8988T (cell line): ENCODE measurements at places on chromosomes 7 and 10.

DNA sequence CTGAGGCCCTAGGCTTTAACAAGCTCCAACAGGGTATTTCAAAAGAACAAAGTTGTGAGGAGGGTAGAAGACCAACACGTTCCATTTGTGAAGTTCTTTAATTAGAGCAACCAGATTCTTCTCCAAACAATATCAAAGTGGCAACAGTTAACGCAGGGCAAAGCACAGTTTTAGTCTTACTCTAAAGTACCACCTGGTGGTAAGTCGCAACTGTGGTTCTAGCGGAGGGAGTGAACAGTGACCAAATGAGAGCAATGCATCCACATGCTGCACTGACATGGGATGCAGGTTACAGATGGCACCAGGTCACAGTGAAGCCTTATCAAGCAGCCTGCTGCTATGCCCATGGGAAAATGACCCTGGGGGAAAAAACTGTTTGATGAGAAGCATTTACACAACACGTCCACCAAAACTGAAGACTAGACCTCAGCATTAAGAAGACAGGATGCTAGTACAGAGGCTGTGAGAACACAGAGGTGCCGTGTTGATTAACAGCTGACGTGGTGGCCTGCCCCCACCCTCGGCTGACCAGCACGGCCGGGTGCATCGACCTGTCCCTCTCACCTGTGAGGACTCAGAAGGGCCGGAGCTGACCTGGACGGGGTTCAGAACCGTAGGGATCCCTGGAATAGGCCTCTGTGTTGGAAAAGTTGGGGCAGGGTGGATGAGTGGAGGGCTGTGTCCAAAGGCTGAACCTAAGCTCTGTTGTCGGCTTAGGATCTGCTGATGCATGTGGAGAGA is 211.2 kb downstream of the GLI3 start:
- no peak for DNase-seq

GRCh38 chr10:97659589-97659988 is 19.1 kb downstream of the PI4K2A start:
- no peak for DNase-seq

- no peak for DNase-seq
Measured at GRCh38 chr10:48782386-48782785, 97.7 kb downstream of the WDFY4 start.

DNA sequence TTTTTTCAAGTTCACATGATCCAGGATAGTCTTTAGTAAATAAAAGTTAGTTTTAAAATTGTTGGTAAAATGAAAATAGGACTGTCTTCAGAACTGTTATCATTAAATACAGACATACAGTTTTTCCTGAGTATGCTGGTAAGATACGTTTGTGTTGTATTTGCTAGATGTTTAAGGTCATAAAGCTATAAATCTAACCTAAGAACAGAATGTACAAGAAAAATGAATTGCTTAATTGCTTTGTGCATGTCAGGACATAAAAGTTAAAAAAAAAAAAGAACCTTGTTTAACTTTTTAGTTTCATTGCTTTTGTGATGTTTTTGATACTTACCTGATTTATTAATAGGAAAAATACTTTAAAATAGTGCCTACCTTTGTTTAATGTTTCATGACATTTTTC is 29.2 kb upstream of the CLDN4 start:
- no peak for DNase-seq

GRCh38 chr7:22944022-22944421 is 69.9 kb downstream of the HYCC1 start:
- DNase-seq: no peak

GRCh38 chr10:110165239-110165638 is 42.2 kb upstream of the MXI1 start:
- DNase-seq: no peak

GRCh38 chr10:76552091-76552873 is 1085.3 kb downstream of the KCNMA1 start:
- no peak for DNase-seq

GRCh38 chr7:21642422-21642821 is 99.6 kb downstream of the DNAH11 start:
- no peak for DNase-seq

DNA sequence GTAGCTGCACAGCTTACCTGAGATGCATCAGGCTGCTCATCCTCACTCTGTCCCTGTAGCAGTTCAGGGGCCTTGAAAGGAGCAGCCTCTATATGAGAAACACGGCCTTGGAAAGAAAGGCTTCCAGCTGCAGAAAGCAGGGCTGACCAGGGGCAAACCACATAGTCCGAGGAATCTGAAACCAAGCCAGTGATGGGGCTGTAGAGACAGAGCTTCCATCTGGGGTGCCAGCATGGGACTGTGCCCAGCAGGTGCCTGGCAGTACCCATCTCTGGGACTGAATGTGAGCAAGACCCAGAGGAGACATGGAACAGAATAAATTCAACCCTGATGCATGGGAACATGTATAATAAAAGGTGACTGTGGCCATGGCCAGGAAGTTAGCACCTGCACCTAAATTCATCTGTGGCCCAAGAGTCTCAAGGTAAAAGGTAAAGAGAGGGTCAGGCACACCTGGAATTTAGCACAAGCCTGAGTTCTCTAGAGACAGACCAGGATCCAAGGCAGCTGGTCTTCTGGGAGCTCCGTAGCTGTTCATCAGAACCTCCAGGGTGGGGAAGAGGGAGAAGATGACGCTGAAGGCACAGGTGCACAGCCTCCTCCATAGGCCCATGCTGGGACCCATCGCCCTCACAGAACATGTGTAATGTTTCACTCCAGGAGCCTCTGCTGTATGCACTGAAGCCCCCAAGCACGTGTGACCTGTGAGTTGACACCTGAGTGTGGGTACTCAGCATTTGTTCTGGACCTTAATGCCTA is 25.3 kb downstream of the FRMPD2 start:
- no peak for DNase-seq

DNA sequence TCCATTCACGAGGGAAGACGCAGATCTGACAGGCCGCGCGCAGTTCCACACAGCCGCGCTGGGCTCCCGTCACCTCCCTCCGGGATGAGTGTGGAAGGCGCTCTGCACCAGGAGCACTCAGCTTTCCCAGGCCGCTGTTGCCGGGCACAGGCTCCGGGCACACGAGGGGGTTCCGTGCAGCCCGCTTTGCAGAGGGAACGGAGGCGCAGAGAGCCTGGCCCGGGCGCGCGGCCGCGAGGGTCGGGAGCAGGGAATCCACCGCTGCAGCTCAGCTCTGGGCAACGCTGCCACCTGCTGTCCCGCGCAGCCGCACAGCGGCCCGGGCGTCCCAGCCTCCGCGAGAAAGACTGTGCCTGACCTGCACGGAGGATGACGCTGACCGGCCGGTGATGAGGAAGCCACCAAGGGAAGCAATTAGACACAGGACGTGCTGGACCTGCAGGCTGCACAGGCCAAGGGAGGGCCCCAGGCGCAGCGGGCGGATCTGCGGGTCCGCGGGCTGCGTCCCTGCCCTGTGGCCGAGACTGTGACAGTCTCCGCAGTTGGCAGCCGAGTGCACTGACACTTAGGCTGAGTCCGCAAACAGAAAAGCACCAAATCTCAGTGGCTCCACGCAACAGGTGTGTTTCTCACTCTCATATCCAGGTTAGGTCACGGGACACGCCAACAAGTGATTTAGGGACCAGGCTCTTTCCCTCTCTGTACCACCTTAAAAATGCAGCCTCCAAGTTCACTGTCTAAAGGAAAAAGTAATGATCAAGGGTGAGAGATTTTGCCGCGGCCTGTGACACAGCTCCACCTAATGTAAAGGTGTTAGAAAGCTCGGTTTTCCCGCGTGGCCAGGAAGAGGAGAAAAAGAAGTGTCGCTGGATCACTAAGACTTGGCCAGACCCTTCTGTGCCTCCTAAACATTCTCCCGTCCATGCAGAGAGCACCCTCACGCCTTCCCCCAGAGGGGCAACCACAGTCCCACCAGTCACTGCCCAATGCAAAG is 94.5 kb downstream of the SEC61G start:
- DNase-seq: peak; percentile 75

- no peak for DNase-seq
Measured at GRCh38 chr7:113083132-113083815, 3.4 kb downstream of the GPR85 start.

- no peak for DNase-seq
Measured at GRCh38 chr10:34413756-34414587, 401.1 kb downstream of the PARD3 start.

DNA sequence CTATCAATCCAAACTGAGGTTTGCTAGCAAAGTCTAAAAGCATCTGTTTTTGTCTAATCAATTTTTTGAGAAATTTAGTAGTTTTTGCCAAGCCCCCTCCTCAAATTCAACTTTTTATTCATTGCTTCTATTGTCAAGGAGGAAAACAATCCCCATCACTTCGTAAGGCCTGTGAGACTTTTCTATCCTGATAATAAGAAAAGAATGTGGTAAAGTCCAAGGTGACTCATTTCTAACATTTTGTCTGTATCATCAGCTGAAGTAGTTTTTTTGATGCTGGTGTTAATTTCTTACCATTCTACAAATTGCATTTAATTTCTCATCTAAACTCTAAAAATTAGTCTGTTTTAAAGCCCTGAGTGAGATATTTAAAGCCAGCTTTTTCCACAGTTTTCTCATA is 11.7 kb downstream of the ANK3 start:
- DNase-seq: no peak

DNA sequence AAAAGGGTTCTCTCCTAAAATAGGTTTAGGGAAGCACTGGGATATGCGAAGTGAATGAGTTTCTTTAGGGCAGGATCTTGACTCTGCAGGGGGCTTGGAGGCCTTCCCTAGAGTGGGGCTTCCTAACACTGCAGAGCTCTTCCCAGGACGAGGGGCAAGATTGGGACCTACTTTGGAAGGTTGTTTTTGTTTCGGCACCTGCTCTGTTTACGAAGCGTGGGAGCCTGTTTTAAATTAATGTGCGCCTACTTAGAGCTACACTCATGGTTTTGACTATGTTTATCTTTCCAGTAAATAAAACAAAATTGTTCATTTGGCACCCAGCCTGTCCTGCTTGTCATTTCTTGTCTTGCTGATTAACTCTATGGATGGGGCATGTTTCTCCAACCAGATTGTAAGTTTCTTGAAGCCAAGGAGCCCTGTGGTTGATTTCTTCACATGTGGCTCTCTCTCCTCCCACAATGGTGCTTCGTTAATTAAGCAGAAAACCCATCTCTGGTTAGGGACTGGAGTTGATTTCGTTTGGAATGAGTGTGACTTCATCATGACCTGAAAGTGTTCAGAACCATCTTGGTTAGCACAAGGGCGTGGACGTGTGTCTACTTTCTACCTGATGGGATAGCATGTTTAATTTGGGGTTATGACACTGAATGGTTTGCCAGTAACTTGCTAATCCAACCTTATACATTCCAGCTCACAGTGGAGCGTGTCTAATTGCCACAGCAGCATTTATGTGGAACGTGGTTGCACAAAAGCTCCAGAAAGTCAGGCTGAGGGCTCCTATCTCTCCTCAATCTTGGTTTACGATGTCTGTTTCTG is 98.1 kb downstream of the TCF7L2 start:
- DNase-seq: no peak

DNA sequence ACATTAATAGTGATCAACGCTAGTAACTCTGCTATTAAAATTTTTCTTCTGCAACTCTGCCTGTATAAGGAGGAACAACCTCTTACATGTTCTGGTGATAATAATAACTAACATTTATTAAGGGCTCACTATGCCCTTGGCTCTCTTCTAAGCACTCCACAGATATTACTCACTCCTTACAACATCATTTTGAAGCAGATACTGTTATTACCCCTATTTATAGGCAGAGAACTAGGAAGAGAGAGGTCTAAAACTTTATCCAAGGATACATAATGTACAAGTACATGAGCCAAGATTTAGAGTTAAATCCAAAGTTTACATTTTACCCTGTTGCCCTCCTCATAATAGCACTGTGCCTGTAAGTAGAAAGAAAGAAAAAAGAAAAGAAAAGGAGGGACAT is 205.6 kb downstream of the DYNC1I1 start:
- DNase-seq: no peak

GRCh38 chr10:81157681-81158080 is 620.0 kb downstream of the SH2D4B start:
- DNase-seq: no peak

DNA sequence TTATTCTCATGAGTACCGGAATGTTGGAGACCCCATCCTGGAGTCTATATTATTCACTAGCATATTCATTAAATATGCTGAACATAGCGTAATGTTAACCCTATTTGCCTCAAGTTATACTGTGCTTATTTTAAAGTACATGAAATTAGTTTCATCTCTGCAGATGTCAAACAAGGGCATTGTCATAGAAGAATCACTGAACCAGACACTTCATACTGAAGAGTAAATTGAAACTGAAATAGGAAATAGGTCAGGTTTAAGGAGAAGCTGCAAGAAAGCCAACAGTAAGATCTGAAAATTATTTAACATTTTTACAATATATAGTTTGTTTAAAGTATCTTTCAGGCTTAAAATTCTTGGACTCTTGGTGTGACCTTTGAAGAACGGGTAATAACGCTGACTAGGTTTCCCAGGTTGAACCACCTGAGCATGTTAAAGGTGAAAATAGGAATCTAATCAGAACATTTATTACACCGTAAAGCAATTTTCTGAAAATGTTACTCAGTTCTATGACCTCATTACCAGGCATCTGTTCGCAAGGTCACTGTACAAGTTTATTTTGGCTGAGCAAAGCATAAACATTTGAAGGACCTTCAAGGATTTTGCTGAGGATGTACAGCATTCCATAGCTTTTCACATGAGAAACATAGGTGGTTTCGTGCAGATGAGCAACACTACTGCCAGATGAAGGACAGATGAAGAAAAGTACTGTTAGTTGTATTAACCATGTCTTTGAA is 82.7 kb downstream of the REEP3 start:
- no peak for DNase-seq

- no peak for DNase-seq
Measured at GRCh38 chr10:113736576-113736975, 14.9 kb upstream of the PLEKHS1 start.

- no peak for DNase-seq
Measured at GRCh38 chr7:151648429-151648828, 128.7 kb upstream of the RHEB start.

DNA sequence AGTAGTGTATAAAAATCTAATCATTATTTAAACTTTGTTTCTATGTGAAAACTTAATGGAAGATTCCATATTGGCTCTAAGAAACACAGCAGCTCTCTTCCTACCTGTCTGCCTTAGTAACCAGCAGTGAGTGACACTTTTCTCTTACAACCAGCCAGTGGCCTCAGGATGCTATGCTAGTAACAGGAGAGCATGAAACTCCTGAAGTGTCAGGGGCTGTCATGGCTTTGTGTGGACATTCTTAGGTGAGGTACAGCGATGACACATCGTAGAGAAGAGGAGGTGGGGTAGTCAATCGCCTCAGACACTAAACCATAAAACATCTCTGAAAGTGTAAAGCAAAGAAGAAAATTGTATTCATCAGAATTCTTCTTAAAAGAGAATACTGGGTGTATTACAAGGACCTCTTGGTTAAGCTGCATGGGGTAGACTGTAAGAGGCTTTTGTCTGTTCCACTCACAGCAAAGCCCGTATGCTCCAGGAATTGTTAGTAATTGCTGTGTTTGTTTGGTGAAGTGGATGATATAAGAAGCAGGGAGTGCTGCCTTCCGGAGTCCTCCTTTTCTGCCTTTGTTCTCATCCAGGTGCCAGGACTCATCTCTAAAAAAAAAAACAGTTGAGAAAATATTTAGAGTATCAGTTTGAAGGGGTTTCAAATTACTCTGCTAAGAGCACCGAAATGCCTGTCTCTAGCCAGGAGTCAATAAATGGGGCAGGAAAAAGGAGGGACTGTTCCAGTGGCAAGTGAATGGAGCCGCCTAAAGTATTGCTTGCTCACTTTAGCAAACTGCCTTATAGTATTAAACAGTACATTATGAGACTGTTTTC is 518.8 kb downstream of the CNTNAP2 start:
- DNase-seq: no peak

GRCh38 chr10:70587045-70587658 is 15.4 kb downstream of the PRF1 start:
- DNase-seq: no peak

GRCh38 chr10:107492389-107492788 is 327.9 kb upstream of the SORCS1 start:
- no peak for DNase-seq
